Brain (organoid and tissue), 16 donors: ENCODE measurements at places on chromosomes 12 and 14. TPM values are rescaled to one million over a fixed set of nuclear protein-coding genes. Genes with fewer than 3 reads are reported as not detected.

Gene WNT1
- not detected for polyA plus RNA-seq

Gene KRT79
- not detected for polyA plus RNA-seq

Gene NEUROD4
- polyA plus RNA-seq = not detected

Gene HSPA2
- 239 TPM for polyA plus RNA-seq

Gene PTGDR
- 0.19 TPM for polyA plus RNA-seq

Gene IRAK3
- 0.39 TPM for polyA plus RNA-seq

Gene OR4M1
- polyA plus RNA-seq = not detected

Gene TPH2
- not detected for polyA plus RNA-seq

Gene OTUB2
- 1.5 TPM for polyA plus RNA-seq

Gene TRAFD1
- polyA plus RNA-seq = 48.9 TPM

Gene DTX3
- 100 TPM for polyA plus RNA-seq

Gene B3GNT4
- polyA plus RNA-seq = 1.3 TPM

Gene OVCH1
- polyA plus RNA-seq = not detected

DNA sequence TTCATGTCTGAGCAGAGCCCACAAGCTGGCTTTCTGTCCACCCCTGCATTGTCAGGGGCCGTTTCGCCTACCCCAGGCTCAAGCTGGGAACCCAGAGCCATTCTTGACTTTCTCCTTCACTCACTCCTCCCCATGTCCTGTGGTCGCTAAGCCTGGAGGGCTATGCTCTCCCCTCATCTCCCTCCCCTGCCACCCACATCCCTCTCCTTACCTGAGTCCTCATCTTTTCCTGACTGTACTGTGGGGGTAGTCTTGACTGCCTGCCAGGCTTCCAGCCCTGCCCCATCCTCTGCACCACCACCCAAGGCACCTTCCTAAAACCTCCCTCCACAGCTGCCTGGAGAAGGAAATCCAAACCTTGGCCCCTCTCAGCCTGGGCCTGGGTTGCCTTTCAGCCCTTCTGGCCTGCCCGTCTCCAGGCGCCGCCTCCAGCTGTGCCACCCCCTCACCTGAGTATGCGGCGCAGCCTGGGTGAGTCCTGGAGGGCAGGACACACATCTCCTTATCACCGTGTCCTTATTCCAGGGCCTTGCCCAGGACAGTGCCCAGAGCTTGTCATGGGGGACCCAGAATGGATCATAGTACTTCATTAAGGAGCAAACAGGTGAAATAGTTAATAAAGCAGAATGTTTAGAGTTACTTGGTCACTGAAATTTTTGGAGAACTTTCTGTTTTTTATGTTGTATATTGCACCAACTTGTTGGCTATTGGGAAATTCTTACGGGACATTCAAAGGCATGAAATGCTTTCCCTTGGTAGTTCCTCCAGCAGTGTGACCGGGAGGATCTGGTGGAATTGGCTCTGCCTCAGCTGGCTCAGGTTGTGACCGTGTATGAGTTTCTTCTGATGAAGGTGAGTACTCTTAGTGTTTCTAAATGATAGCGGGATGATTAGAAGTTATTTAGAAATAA, 14.5 kb downstream of the ZNF839 start:
- DNase-seq = no peak

- DNase-seq = no peak
Measured at GRCh38 chr12:116142936-116143898, 134.3 kb downstream of the MED13L start.

DNA sequence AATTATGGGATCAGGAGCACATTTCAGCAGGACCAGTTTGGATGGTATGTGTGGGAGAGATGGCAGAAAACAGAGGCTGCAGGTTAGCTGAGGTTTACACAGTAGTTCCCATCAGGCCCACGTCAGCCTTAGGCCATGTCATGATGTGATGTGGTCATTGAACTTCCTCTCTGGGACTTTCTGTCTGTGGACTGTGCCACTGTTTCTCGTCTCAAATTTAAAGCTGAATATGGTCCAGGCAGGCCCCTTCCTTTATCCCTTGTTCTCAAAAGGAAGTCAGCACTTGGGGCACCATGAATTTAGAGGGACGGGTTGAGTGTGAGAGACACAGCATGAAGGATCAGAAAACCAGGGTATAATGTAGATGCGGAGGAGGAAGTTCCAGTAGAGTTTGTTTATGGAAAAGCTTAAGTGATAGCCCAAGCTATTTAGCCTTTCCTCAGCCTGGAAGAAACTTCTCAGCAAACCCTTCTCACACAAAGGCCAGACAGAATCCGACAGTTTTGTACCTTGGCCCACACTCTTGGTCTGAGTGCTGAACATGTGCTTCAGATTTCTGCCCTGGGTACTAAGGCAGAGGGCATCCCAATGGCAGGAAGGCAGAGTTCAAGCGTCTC, 3.6 kb upstream of the IGFBP6 start:
- DNase-seq = no peak

- DNase-seq = no peak
Measured at GRCh38 chr12:74891083-74891668, 318.5 kb downstream of the KCNC2 start.

DNA sequence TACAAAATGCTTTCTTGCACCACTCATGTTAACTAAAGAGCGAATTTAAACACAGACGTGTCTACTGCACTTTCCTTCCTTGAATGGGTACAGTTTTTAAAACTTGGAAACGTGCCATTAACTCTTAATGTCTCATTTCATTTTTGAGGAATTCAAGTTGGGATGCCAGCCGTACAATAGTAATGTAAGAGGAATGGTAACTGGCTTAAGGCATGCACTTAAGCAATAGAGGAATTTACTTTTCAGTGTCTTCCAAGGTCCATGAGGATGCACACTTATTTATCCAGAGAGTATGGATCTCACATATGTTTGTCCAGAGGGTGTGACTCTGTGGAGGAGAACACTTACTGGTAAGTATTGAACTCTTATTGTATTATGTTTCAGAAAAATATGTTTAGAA, 52.9 kb downstream of the PPP4R4 start:
- no peak for DNase-seq

DNA sequence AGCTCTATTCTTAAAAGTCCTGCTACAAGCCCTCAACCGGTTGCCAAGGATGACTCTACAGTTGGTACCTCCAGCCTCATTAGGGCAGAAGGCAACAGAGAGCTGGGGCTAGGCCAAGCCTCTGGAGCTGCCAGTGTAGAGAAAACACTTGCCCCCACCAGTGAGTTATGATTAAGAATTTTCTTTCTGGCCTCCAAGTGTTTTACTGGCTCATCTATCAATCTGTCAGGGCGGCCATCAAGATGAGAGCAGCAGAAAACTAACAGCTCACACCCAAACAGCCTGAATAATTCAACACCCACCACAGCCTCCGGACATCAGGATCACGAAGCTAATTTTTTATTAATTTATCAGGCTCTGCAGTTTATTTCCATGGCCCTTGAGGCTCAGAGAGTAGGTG, 40.7 kb upstream of the CMKLR1 start:
- DNase-seq = no peak

DNA sequence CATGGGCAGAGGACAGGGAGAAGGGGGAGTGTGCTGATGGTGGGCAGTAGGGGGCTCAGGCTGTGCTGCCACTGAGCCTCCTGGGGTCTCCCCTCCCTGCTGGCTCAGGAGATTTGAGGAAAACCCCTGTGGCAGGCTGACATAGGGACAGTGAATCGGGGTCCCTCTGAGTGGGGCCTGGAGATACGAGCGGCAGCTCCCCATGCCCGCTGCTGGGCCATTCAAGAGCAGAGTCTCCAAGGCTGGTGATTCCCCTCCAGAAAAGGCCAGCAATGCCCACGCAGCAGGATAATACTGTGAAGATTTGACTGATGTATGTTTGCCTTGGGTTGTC, 288.7 kb upstream of the SFSWAP start:
- no peak for DNase-seq

DNA sequence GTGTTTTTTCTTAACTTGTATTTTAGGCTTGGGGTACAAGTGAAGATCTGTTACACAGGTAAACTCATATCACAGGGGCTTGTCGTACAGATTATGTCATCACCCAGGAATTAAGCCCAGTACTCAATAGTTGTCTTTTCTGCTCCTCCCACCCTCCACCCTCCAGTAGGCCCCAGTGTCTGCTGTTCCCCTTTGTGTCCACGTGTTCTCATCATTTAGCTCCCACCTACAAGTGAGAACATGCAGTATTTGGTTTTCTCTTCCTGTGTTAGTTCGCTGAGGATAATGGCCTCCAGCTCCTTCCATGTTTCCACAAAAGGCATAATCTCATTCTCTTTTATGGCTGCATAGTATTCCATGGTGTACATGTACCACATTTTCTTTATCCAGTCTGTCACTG, 166.7 kb downstream of the RIMBP2 start:
- DNase-seq = no peak

DNA sequence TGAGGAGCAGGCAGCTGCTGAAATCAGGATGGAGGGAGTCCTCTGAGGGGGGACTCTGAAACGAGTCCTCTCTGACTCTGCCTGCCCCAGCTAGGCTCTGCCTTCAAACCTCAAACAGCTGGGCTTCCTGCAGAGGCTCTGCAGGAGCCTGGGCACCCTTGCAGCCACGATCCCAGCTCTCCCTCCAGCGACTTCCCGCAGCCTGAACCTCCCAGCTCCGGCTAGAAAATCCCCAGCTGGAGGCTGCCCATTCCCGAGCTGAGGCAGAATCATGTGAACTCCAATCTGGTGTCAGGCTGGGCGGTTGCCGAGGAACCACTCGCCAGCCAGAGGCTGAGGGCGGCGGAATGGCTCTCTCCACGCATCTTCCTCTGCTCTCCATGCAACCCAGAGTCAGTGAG, at the start of gene GPR68:
Gene GPR68 (minus strand): TSS at position 204 of the 401 bp plus-strand sequence. CDS start 9,654 bp downstream, outside the sequence.
- peak; percentile 71 for DNase-seq

DNA sequence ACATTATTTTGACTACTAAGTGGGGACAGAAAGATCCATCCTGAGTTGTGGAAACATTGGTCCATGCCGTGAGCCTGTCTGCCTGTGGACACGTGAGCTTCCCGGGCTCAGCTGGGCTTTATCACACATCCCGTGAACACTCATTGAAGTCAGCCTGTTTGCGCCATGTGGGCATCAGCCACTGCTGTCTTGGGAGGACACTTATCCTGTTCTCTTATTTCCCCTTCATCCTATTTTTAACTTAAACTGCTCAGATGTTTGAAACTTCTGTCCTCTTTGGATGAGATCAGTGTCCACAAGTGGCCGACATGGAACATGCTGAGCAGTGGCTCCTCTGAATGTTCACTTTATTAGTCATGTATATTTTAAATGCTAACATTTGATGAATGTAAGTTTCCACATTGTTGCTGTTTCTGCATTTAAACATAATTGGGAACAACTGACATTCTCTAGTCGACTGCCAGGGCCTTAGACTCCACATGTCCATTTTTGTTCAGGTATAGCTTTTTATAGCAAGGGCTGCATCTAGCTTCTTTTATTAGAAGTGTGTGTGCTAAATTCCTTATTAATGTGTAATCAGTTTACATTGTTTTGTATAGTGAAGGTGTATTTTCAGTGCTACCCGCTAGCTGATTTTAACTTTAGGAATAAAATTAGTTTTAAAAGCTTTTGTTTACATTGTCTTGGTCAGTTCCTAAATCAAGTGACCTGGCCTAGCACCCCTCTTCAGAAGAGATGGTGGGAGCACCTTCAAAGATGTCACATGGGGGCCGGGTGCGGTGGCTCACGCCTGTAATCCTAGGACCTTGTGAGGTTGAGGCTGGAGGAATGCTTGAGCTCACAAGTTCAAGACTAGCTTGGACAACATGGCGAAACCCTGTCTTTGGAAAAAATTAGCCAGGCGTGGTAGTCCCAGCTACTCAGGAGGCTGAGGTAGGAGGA, 24.0 kb downstream of the RNF34 start:
- DNase-seq = no peak

- no peak for DNase-seq
Measured at GRCh38 chr14:99679543-99679942, 4.6 kb upstream of the CYP46A1 start.

GRCh38 chr12:94207849-94208621, 59.7 kb downstream of the PLXNC1 start:
- DNase-seq = no peak

- no peak for DNase-seq
Measured at GRCh38 chr12:69423037-69423905, 46.9 kb upstream of the FRS2 start.

- peak; percentile 53 for DNase-seq
Measured at GRCh38 chr14:105525861-105526775, at the start of gene TMEM121. TSS of gene TMEM121 (plus strand) at chr14:105526583. CDS start at chr14:105528835, 2,252 bp downstream.

DNA sequence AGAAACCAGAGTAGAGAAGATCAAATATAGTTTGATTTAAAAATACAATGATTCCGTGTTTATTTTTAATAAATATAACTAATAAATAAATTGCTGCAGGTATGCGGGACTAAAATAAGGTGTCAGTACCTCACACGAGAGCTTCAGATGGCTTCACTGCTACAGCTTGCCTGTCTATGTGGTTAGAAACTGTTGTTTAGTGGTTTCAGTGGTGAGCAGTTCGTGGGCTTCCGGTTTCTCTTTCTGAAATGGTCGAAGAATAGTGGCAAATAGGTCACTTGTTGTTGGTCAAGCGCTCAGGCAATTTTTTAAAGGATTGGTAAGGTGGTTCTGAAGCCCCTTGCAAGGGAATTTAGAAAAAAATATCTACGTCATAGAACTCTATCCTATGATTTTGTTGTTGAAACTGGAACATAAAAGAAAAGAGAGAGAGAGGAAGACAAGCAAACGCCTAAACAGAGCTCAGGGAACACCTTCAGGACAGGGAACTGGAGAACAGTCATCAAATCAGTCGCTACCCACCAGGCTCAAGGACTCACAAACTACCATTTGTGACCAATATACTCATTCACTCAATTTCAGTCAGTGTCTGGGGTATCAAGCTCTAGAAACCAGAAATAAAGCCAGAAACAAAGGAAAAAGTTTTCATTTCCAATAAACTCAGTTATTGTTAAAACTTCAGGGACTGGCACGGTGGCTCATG, 31.3 kb downstream of the GABARAPL1 start:
- DNase-seq = no peak

DNA sequence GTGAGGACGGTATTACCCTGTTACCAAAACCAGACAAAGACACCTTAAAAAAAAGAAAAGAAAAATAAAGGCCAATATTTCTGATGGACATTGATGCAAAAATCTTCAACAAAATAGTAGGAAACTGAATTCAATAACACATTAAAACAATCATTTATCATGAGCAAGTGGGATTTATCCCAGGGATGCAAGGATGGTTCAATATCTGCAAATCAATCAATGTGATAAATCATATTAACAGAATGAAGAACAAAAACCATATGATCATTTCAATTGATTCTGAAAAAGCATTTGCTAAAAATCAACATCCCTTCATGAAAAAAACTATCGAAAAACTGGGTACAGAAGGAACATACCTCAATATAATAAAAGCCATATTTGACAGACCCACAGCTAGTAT, 32.3 kb upstream of the ATP2B1 start:
- DNase-seq = no peak

- DNase-seq = no peak
Measured at GRCh38 chr12:103944964-103945363, 14.8 kb downstream of the HSP90B1 start.
